Peyer's patch (tissue), 4 donors: ENCODE measurements at places on chromosomes 4 and X.

DNA sequence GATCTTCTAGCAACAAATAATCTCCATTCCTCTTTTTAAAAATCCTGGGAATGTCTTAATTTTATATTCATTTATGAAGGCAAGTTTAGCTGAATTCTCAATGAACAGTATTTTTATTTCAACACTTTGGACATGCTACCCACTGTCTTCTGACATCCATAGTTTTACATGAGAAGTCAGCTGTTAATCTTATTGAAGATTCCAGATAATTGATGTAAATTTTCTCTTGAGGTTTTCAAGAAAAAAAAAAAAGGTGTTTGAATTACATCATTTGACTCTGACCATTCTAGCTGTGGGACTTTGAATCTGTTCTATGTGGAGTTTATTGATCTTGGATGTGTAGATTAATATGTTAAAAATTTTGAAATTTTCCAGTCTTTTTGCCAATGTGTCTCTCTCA lies 28.0 kb downstream of the PDHA2 start:
- no peak for DNase-seq

GRCh38 chr4:185202984-185203485 lies 765 bp downstream of the CFAP97 start:
- DNase-seq, result no peak

DNA sequence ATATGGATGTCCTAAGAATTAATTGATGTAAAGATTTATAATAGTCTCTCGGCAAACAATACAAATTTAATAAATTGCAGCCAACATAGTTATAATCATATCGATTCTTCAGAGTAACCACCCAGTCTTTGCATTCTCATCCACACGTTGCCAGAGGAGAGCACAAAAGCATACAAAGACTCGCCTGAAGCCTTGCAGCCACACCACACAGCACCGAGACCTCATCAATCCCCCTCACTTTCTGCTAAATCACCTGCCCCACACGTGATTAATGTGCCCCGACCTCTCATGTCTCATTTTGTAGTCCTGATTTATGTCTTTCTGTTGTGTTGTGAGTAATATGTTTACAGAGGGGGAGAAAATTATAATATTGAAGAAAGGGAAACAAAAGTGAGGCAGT lies 510.4 kb downstream of the TRIML1 start:
- no peak for DNase-seq

- no peak for DNase-seq
Measured at GRCh38 chr4:1310796-1311631, 21.3 kb downstream of the MAEA start.

DNA sequence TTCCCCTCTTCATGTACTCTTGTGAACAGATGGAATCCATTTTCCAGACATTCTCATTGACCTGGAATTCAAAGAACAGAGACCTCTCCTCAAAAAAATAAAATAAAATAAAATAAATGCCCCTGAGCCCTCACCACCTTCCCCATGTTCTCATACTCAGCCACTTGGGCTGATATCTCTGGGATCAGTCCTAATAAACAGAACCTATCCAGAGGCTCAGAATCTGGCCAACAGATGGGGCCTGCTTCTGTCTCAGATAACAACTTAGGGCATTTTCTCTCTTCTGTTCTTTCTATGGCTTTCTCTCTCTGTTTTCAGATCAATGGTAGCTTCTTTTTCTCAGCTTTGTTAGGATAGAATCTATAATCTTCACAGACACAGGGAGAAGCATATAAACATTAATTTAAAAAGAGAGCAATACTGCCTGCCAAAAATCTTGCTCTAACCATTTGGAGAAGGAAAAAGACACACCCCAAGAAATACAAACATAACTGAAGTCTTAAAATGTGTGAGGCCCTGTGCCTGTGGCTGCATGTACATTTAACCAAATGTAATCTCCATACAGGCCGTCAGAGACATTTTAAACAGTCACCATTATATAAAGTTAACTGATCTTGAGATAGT lies 907.1 kb downstream of the FAT4 start:
- no peak for DNase-seq

GRCh38 chr4:42843694-42844093 lies 48.8 kb upstream of the GRXCR1 start:
- no peak for DNase-seq

DNA sequence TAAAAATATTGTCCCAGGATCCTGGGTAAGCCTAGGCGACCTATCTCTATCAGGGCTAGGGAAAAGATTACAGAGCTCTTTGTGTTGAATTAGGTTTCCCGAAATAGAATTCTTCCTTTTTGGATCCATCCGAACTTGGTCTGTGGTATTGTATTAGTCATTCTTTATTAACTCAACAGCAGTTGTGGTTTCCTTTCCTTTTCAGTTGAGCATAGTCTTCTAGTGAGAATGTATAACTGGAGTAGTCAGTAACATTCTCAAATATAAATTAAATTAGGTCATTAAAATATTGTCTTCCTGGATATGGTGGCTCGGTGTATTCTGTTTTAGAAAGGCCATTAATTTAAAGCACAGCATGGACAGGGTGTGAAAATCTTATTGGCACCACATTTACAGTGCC lies 520.4 kb downstream of the NLGN4X start:
- DNase-seq, result no peak

GRCh38 chr4:37609626-37610025 lies 76.5 kb downstream of the RELL1 start:
- DNase-seq, result no peak

DNA sequence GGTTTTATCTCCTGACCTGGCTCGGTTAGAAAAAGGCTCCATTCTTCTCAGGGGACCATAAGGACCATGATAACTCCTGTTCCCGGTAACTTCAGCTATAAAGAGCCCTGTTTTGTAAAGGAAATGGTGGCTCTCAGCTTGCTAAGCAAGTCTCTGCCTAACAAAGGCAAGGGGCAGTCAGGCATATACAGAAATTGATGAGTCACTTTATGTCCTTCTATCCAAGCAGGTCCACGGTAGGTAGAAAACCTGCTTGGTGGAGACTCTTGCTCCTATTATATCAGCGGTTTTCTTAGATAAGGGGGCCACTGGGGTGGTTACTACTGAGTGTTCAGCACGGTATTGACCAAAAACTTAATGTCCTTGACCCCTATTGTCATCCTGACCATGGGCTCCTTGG lies 203.0 kb upstream of the KLF8 start:
- no peak for DNase-seq

DNA sequence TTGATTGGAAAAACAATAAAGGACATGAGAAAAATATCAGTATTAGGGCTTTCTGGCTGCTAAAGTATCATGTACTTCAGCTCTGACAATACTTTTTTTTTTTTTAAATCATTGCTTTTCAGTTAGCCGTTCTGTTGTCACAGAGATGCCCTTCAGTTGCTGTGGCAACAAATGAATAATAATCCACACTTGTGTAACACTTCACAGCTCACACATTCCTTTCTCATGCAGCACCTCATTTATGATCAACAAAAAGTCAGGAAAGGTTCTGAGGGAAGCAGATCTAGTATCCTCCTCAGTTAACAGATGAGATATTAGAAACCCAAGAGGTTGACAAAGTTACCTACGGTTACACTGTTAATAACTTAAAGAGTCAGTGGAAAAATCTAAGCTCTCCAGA lies 444.2 kb upstream of the SLIT2 start:
- no peak for DNase-seq

DNA sequence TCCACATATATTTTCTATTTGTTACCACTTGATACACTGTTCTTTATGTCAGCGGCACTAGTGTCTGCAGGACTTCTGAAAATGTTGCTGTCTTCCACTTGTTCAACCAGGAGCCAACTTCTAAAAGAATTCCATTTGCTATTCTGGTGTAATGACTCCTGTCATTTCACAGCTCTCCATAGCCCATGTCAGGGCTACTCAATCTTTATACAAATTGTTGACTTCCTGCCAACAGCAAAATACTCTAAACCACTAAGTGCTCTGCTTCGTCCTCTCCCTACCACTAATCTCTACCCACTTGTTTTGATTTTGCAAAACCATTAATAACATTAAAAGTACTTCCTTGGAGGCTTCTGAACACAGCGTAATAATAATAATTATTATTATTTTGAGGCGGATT lies 7.2 kb downstream of the CTSO start:
- no peak for DNase-seq

- no peak for DNase-seq
Measured at GRCh38 chrX:152958047-152958446, 35.9 kb downstream of the PNMA5 start.

DNA sequence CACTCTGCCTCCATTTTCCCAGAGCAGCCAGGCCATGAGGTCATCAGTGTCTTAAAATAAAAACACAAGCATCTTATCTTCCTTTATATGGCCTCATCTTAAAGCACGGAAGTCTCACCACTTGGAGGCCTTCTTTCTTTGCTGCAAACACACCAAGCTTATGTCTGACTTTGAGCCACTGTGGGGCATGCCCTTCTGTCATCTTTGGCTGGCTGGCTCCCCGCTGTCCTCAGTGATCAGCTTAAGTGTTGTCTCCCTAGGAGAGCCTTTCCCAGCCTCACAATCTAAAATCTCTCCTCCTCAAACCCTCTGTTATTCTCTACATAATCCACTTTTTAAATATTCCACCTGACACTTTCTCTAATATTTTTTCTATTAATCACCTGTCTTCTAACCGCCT lies 191.6 kb upstream of the TTC29 start:
- no peak for DNase-seq

DNA sequence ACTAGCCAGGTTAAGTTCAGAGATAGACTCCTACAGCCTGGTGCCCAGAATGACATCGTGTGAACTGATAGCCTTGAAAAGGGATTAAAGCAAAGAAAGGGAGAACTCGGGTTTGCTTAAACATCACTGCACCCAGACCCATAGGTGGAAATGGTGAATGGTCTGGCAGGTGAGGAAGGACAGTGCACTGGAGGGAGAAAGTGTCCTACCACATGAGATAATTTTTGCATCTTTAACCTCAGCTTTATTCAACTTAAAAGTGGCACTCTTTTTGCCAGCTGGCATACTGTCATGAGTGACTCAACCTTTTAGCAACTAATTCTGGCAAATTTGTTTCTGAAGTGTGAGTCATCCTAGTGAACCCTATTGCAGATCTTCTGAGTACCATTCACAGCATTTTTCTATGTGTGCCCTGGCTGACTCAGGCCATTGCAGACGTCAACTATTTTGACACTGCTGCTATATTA lies 53.0 kb upstream of the DAPP1 start:
- no peak for DNase-seq

DNA sequence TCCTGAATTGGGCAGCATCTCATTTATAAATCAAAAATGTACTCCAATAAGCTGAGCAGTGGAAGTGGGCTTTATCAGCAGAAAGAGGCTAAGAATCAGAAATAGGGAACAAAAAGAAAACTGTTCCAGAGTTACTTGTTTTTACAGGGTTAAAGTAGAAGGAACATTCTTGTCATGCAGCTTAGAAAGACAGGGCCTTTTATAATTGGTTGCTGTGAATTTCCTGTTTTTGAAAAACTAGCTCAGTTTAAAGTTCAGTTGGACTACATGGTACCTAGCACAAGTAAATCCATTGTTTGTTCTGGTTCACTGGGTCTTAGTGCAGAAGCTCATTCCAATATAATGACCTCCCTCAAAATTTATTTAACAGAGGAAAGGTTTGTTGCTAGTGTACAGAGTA lies 200.8 kb downstream of the GRIA2 start:
- DNase-seq, result no peak

DNA sequence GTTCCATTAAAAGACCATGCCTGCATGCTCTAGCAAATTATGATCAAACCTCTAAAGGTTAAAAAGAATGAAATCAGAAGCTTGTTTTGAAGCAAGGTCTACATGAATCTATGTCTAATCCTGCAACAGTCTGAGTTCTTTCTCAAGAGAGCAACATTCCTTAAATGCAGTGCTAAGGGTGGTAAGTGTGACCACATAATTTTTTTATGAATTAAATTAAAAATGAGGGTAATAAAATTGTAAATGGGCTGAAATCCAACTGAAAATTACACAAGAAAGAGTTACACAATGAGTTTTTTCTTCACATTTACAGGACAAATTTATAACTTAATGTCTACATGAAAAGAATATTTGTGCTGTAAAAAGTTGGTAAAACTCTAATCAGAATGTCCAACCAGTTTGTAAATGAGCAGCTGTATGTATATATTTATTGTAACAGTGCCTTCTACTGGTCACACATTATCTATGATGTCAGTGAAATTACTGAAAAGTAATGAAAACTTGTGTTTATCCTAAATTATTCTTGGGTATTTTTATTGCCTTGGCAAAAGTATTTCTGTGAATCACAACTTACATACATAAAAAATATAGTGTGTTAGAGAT lies 336.3 kb upstream of the PITX2 start:
- DNase-seq, result no peak

DNA sequence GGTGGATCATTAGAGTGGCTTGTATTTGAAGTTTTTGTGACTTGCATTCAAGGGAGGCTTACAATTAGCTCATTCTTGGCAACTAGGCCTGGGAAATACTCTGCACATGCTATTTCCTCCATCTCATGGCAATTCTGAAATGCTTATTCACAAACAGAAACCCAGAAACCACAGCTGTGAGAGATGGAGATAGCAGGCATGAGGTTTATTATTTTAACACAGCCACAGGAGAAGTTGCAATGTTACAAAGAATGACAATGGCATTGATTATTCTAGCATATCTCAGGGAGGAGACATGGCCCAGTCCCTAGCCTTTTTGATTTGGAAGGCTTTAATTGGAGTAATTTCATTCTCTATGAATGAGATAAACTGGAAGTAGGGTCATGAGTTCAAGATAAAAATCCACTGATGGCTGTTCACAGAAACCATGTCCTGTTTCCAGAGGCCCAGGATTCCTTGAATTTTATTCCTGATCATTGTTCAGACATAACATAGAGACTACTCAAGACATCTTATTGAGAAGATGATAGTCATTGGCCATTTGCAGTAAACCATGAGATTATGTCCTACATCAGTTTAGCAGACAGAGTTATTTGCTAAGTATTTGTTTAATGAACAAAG lies 123.9 kb downstream of the MID1 start:
- DNase-seq, result no peak
